ENCODE measurements at places on chromosomes 1 and 21.

DNA sequence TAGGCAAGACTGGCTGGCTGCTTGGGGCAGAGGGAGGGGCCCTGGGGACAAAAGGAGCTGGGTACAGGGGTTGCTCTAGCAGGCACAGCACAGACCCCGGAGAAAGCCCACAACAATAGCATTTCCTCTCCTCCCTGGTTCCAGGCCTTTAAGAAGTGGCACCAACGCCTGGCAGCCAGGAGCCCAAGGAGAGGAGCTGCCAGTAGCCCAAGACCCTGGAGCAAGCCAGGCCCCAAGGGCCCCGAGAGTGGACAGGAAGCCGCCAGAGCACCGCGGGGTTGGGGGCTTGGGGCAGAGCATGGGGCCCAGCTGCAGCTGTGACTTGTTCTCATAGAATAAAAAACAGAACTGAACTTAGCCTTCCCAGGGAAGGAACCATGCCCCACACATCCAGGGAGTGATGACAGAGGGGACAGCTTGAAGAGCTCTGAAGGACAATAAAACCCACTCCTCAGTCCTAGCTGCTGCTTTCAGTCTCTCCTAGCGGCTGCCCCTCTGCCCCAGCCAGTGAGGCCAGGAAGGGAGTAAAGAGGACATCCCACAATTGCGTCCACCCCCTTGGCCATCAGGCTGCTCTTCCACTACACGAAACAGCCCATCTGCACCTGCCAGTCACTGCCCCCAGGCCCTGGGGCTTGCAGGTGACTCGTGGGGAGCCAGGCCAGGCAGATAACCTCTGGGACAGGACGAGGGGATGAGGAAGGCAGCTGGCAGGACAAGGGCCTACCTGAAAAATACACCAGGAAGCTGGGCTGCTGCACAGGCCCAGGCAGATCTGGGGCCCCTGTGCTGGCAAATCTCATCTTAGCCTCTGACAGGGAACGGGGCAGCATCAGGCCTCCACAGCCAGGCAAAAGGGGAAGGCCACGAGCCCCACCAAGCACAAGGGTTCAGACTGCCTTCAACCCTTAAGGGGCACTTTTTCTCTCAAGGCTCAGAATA lies 16.4 kb downstream of the MTHFR start:
- DNase-seq, result no peak

GRCh38 chr1:53636621-53637171 lies 102.3 kb downstream of the GLIS1 start:
- no peak for DNase-seq

DNA sequence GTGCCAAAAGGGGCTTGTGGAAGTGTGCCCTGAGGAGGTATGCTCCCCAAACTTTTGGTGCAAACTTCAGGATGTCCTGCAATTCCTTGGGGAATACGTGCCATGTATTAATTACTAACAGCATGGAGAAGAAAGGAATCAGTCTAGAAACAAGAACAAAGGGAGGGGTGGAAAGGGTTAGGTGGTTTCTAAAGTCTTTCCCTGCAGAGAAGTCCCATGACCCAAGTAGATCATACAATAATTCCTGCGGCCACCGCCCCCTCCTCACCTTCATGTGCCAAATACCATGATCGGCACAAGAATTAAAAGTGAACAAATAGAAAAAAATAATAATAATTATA lies 258.2 kb downstream of the PLPP3 start:
- no peak for DNase-seq

GRCh38 chr1:246597340-246597739 lies 31.1 kb downstream of the CNST start:
- no peak for DNase-seq

- no peak for DNase-seq
Measured at GRCh38 chr1:168468042-168468809, 75.6 kb downstream of the XCL2 start.

DNA sequence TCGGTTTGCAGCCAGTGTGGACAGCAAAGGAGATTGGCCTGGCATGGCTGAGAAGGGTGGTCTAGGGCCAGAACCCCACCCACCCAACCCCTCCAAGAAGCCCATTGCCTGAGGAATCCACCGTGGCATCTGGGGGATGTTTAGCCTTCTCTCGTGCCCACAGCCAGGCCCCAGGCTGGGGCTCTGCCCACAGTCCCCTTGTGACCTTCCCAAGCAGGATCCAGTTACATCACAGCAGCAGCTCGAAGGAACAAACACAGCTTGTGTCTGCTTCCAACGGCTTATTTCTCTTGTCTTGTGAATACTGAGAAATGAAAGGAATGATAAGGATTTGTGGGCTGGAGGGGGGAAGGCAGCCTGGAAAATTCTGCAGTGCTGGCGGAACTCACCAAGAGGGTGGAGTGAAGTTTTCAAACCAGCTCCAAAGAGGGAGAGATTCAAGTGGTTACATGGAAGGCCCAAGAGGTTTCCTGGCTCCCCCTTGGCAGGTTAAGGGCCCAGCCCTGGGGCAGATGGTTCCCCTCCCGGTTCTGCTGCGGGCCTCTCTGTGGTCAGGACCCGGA lies 61.6 kb downstream of the DHRS3 start:
- peak; percentile 66 for DNase-seq

DNA sequence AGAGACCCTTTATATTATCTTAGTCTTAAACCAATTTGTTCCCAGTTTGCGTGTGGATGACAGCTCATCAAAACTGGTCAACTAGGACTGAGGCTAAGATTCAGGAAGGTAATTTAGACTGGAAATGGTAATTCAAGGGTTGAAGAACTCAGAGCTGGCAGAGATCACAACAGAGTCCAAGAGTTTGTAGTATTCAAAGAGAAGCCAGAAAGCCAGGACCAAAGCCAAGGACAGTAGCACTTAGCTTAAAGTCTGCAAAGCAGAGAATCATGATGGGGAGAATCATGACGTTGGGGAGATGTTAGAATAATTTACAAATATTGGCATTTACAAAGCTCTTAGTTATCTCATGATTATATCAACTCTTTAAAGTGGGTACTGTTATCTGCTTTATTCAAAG lies 32.6 kb downstream of the RNF11 start:
- DNase-seq, result no peak

DNA sequence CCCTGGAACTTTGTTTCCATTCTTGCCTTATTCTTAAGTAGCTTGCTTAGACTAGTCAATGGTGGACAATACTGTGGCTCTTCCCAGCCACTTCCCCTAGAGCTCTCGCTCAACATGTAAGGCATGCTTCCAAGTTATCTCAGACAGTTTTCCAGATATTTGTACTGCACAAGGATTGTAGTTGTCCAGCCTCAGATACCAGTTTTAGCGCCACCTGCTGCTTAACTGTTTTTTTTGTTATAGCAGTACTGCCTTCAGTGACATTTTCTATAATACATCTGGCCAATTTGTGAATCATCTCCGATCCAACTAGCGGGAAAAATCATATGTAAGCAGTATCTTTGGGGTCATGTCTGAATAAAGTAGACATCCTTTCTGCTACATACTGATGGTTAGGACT lies 346.7 kb upstream of the ADGRL4 start:
- DNase-seq, result no peak

GRCh38 chr1:213670692-213671023 lies 317.1 kb upstream of the PROX1 start:
- DNase-seq, result no peak
